ENCODE measurements at places on chromosomes 5 and 9. TPM values are rescaled to one million over a fixed set of nuclear protein-coding genes. Genes with fewer than 3 reads are reported as not detected.

LCP2 gene
- total RNA-seq: not detected

OTULINL gene
- 0.78 TPM for total RNA-seq

CEL gene
- total RNA-seq: 0.08 TPM

N4BP3 gene
- 6.1 TPM for total RNA-seq

MCTP1 gene
- total RNA-seq: 6.8 TPM

PCDHGB2 gene
- 0.08 TPM for total RNA-seq

SIMC1 gene
- total RNA-seq: 4.5 TPM

RANBP17 gene
- 1.6 TPM for total RNA-seq

PCDHGB7 gene
- 1.3 TPM for total RNA-seq

FGF18 gene
- total RNA-seq: not detected

SCAI gene
- total RNA-seq: 1.6 TPM

MAML1 gene
- total RNA-seq: 8.2 TPM

CEMIP2 gene
- 40.3 TPM for total RNA-seq

OR1J1 gene
- not detected for total RNA-seq

SCGB3A1 gene
- total RNA-seq: not detected

PRR7 gene
- total RNA-seq: 35.6 TPM

TMEM215 gene
- not detected for total RNA-seq

ACER2 gene
- 4.7 TPM for total RNA-seq

PDLIM4 gene
- total RNA-seq: 74.6 TPM

DRD1 gene
- total RNA-seq: not detected

PLPPR1 gene
- total RNA-seq: not detected

PHF24 gene
- 0.27 TPM for total RNA-seq

CCNJL gene
- total RNA-seq: 4.8 TPM

HCN1 gene
- total RNA-seq: not detected

SLC4A9 gene
- not detected for total RNA-seq

PRDM9 gene
- not detected for total RNA-seq

TTC16 gene
- total RNA-seq: not detected

ANXA2R gene
- 0.15 TPM for total RNA-seq

ZFP37 gene
- 0.80 TPM for total RNA-seq

ERCC8 gene
- 20.9 TPM for total RNA-seq

OTP gene
- total RNA-seq: not detected

TRIM14 gene
- 15.5 TPM for total RNA-seq

IFNB1 gene
- not detected for total RNA-seq

SPATA31A3 gene
- not detected for total RNA-seq

GRPEL2 gene
- total RNA-seq: 24.6 TPM

CNTNAP3 gene
- 2.5 TPM for total RNA-seq

GABRA1 gene
- not detected for total RNA-seq

C9 gene
- total RNA-seq: 0.08 TPM

CBY3 gene
- total RNA-seq: not detected

DOCK8 gene
- 0.08 TPM for total RNA-seq

RGS7BP gene
- total RNA-seq: not detected

ANKDD1B gene
- total RNA-seq: not detected

ROR2 gene
- total RNA-seq: not detected

SYK gene
- 3.4 TPM for total RNA-seq

APBB3 gene
- 5.0 TPM for total RNA-seq

Data from hair follicular keratinocyte (primary cell).